ENCODE measurements at places on chromosomes 4 and X.
A peak's percentile ranks its signal among the peaks of the same experiment; 100 is the strongest.

GRCh38 chr4:137452799-137453198, 79.5 kb downstream of the PCDH18 start:
- no peak for DNase-seq

- DNase-seq = no peak
Observed at GRCh38 chr4:158859661-158860060, 90.8 kb downstream of the FNIP2 start.

- DNase-seq = no peak
Observed at GRCh38 chr4:172125443-172125842, 312.2 kb downstream of the GALNTL6 start.

- no peak for DNase-seq
Observed at GRCh38 chrX:12843061-12843667, 23.7 kb upstream of the TLR7 start.

DNA sequence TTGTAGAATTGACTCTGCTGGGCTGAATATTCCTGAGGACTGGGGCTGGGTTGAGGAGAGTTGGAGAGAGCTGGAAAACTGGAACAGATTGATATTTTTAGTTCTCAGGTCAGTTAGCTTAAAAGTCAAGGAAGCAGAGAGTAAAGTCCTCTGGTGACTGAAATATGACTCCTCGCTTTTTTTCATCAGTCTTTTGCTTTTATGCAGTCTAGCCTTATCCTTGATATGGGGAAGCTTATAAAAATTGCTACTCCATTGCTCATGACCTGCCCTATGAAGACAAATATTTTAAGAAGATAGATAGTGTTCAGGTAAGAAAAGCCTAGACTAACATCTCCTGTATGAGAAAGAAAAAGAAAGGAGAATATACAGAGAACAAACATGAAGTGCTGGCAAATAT, 152.7 kb downstream of the C4orf33 start:
- DNase-seq = no peak

DNA sequence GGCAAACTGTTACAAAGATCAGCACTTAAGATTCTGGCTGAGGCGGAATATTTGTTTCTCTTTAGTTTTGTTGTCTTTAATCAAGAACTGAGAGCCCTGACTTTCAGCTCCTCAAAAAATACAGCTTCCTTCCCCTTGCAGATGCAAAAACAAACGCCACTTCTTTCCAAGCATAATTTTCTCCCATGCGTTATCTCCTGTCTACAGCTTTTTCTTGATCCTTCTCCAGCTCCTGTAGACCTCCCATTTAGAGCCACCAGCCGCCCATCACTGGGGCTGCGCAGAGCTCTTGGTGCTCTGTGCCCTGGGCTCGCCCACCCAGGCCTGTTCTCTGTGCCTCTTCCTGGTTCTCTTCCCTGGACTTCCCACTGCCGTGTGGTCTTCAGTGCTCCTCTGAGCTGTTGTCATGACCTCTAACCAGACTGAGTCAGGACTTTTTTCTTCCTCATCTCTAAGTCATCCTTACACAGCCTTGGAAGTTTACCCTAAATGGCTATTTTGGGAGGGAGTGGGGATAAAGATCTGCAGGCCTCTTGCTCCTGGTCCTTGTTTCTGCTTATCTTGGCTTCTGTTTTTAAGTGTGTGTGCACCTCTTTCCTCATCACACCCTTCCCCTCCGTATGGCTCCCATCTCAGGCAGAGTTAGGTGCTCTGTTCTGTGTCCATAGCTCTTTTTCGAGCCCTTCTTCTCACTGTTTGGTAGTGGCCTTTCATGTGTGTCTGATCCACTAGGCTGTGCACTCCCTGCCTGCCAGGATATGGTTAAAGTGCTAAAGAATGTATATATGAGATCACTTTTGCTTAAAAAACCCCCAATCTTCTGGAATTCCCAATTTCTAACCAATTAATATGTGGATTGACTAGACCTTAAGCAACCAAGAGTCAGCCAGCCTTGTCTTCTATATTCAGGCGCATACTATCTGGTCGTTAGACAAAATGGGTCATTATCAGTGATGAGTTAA, 122.5 kb downstream of the PTTG2 start:
- no peak for DNase-seq

- DNase-seq = no peak
Observed at GRCh38 chr4:36269101-36269500, 12.3 kb upstream of the DTHD1 start.

GRCh38 chr4:171648926-171649325, 164.3 kb upstream of the GALNTL6 start:
- no peak for DNase-seq

- DNase-seq = no peak
Observed at GRCh38 chr4:123380728-123381716, 15.6 kb upstream of the SPRY1 start.

DNA sequence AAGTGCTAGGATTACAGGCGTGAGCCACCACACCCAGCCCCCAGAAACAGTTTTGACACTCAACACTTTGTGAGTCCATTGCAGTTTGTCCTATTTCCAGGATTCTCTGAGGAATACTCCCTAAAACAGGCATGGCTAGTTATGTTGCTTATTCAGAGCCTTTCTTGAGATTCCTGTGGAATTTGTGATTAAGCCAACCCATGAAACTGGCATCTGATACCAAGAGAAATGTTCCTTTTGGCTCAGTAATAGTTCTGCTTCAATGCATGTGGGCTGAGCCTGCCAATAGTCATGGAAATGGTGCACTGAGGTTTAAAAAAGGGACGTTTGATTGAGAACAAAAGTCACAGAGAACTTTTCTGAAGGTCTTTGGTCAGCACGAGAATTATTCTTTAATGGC, 241.7 kb downstream of the PPP1R2C start:
- no peak for DNase-seq

GRCh38 chr4:123783151-123783790, 386.7 kb downstream of the SPRY1 start:
- no peak for DNase-seq

- DNase-seq = peak; percentile 1
Observed at GRCh38 chr4:116055857-116056827, 942.7 kb upstream of the NDST4 start.

- DNase-seq = no peak
Observed at GRCh38 chr4:135412213-135412612, 1210.6 kb upstream of the PABPC4L start.

DNA sequence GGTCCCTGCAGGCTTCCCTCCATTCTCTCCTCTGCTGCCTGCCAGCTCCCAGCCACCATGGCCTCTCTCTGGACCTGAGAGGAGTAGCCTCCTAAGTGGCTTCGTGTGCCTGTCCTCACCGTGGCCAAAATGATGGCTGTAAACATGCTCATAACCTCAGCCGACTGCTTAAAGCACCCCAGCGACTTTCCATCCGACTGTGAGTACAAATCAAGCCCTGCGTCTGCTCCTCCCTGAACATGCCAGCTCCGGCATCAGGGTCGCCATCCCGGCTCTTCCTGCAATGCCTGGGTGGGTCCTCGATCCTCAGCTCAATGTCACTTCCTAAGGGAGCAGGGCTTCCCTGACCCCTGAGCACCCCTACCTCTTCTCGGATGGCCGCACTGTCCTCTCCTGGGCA, 3.3 kb upstream of the SORCS2 start:
- no peak for DNase-seq

DNA sequence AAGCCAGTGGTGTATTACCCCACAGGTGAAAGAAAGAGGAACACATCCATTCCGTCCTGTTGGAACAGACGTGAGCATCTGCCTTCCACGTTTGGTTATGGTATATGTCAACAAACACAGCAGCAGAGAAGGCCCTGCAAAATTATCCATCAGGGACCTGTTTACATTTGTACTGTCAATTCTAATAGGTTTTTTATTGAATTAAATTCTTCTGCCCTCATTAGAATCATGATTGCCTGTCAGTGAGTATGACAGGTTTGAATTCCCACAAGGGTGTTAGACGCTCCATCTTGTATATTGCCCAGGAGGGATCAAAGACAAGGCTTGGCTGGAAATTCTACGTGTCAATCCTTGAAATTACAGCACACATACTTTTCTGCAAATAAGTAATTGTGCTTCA, 339.9 kb upstream of the NOCT start:
- no peak for DNase-seq

- no peak for DNase-seq
Observed at GRCh38 chr4:173195109-173195508, 26.5 kb downstream of the GALNT7 start.

GRCh38 chr4:103410386-103410785, 212.2 kb upstream of the CENPE start:
- DNase-seq = no peak

- DNase-seq = no peak
Observed at GRCh38 chrX:36443007-36443406, 523.5 kb downstream of the CFAP47 start.

- no peak for DNase-seq
Observed at GRCh38 chr4:8248091-8248490, 21.5 kb upstream of the HTRA3 start.

DNA sequence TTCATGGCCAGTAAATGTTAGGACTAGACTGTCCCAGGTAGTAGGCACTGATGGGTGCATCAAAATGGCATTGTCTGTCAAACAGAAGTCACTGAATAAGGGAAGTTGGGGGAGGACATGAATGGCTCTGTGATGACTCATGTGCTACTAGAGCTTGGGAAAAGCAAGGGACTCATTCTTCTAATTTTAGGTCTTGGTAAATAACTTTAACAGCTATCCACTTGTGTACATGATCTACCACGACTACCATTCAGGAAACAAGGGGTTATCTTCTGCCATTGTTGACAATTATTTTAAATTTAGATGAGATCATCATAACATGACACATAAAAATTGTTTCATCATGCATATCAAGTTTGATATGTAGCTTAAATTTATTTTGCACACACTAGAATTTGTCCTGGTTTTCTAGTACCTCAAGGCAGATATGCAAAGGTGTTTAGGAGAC, 6.3 kb downstream of the AREG start:
- no peak for DNase-seq

DNA sequence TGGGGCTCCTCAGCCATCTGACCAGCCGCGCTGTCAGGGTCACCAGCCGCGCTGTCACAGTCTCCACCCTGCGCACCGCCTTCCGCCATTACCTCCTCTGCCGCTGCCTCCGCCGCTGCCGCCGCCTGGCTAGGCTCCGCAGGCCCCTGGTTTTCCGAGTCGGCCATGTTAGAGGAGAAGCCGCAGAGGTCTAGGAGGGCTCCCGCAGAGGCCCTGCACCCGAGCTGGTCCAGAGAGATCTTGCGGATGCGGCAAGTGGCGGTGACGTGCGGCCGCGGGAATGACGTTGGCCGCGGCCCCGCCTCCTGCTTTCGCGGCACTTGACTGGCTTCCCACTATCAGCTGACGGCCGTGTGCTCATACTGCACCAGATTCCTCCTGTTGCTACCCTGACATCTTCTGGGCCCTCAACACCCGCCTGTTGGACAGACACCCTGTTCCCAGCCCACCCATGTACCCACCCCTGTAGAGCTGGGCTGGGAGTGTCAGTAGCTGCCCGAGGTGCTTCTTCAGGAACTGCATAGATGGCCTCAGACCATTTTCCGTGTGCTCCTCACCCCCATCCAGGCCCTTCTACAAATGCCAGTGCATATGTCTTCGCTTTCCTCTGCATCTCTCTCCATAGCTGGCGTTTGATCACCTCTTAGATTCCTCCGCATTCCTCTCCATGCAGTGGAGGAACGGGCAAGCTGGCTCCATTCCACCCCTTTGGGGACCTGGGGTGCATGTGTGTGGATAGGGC, at the start of gene NAP1L5:
Gene NAP1L5 (minus strand): TSS at position 242 of the 742 bp plus-strand sequence. CDS start 75 bp downstream, at position 167.
- DNase-seq = no peak

GRCh38 chr4:6576512-6576911, 1.5 kb downstream of the MAN2B2 start:
- DNase-seq = no peak

DNA sequence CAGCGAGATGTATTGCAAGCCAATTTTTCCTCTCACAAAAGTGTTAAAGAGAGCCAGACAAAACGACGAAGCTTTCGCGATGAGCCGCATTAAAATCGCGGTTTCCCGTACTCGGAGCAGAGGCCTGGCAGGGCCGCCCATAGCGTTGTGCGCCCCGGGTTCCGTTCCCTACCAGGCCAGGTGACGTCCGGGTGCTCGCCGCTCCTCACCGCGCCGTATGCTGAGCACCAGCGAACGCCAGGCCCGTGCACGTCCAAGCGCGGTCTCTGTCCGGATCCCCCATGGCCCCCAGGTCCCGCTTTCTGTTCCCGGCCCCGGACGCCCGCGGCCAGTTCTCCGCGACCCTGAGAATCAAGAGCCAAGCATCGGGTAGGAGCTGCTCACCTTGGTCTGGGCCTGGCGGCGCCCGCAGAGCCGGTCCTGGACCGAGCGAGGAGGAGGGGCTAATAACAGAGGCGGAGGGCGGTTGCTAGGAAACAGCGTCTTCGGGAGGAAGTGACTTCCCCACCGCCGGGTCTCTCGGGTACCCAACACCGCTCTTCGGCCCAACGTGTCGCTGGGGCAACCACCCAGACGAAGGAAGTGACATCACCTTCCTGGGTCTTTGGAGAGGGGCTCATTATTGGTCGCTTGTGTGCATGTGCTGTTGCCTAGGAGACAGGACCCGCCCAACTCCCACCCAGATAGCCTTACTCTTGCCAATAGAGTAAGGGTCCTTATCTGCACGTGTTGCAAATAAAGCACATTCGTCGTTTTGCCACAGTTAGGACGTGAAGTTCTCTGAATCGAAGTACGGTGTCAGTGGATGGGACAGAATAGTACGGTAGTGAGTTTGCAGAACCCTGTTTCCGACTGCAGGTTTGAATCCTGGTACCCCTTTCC, at the start of gene MAP9:
Gene MAP9 (minus strand): TSS at position 579 of the 882 bp plus-strand sequence. CDS start 1,115 bp downstream, outside the sequence.
- DNase-seq = peak; percentile 87

GRCh38 chr4:5552451-5552850, 155.9 kb downstream of the EVC2 start:
- no peak for DNase-seq

- no peak for DNase-seq
Observed at GRCh38 chrX:40056420-40056819, 41.3 kb downstream of the BCOR start.

DNA sequence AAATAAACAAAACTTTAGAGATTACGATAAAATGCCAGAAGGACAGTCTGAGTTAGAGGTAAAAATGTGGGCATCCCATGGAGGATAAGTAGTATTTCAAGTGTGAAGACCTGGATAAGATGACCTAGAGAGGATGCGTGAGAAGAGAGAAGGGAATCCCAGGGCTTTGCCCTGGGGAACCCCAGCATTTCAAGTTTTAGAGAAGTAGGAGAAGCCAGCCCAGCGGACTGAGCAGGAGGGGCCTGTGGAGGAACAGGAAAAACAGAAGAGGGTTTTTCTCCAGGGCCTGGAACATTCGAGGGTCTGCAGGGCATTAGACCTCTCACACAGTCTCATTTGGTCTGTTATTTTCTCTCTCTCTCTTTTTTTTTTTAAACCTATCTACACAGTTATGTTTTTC, 2.9 kb upstream of the CFP start:
- no peak for DNase-seq

- no peak for DNase-seq
Observed at GRCh38 chr4:6308899-6309643, 39.4 kb downstream of the WFS1 start.

- DNase-seq = no peak
Observed at GRCh38 chrX:125204681-125205132, 115.0 kb upstream of the TEX13C start.

DNA sequence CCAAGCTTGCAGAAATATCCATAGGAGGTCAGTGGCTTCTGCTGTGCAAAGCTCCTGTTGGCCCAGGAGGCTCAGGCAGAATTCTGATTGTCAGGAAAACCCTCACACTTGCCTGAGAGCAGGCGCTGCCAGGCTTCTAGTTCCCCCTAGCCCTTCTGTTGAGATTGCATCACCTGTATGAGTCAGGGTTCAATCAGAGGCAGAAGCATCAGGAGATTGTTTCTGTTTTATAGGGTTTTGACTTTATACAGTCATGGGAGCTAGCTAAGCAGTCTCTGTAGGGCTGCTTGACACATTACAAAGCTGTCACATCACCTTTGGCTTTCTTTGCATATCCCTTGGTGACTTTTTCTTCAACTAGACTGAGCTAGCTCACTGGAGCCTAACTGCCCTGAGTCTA, 27.8 kb downstream of the DIPK2B start:
- no peak for DNase-seq
